ENCODE measurements at places on chromosomes 1 and 21. TPM values are rescaled to one million over a fixed set of nuclear protein-coding genes. Genes with fewer than 3 reads are reported as not detected.

DNA sequence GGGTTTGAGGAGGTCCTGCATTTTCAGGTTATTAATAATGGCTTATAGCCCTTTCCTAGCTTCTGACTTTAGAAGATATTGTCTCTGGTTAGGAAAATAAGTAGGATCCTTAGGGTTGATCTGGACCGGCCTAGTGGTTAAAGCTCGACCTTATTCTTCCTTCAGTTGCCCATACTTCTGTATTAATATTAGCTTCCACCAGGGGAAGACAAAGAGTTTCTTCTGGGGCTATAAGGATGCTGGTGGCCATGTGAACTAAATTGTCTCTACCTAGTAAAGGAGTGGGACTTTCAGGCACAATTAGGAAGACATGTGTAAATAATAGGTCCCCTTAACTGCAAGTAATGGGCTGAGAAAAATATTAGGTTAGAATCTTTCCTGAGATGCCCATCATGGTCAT is 20.6 kb upstream of the FCGR2A start:
- no peak overlapping the region for H3K27ac ChIP-seq
- DNase-seq: no peak
- H3K36me3 ChIP-seq: no peaks in the 10 kb centered on the region
- H3K4me1 ChIP-seq: no peaks in the 10 kb centered on the region
- H3K4me3 ChIP-seq: no peak overlapping the region

DNA sequence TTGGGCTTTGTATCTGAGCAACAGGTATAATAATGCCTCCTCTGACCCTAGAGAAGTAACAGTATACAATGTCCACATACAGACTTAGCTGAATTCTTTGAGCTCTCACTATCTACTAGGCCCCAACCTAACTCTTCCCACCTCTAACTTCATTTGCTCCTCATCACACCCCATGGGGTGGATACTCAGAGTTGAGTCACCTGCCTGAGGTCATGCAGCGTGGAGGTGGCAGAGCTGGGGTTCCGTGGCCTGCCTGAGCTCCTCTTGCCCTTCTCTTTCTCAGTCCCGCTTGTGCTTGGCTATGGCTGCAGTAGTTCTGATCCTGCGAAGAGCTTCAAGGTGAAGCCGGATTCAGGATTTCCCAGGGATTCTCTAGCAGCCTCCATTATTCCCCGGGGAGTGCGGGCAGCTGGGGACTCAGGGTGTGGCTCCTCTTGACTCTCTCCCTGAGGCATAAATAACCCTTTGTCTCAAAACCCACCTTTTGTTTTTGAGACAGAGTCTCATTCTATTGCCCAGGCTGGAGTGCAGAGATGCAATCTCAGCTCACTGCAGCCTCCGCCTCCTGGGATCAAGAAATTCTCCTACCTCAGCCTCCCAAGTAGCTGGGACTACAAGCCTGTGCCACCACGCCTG is 29.9 kb upstream of the ACTL8 start:
- no peaks in the 10 kb centered on the region for H3K4me1 ChIP-seq
- no peaks in the 10 kb centered on the region for H3K36me3 ChIP-seq
- no peak for DNase-seq

DNA sequence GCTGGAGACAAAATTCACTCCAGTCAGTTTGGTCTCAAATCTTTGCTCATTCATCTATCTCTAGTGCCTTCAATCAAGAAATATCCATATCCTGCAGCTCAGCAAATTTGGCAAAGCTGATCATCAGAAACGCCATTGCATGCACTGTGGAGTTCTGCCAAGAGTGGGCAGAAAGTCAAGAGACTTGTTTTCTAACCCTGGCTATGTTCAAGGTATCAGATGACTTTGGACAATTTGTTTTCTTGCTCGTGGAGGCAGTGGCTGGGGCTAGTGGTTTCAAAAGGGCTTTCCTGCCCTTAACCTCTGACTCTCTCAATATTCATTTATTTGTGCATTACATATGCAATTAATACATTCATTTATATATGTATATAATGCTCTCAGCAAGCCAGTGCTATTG is 12.8 kb upstream of the LRRC52 start:
- H3K4me1 ChIP-seq: no peaks in the 10 kb centered on the region
- H3K36me3 ChIP-seq: no peaks in the 10 kb centered on the region
- no peak overlapping the region for H3K4me3 ChIP-seq
- DNase-seq: no peak

GRCh38 chr1:56447823-56448222 is 131.5 kb downstream of the PLPP3 start:
- no peak for DNase-seq
- peaks cover 27% of the 10 kb centered on the region for H3K4me1 ChIP-seq
- H3K27me3 ChIP-seq: no peaks in the 10 kb centered on the region
- no peak overlapping the region for H3K4me3 ChIP-seq
- H3K27ac ChIP-seq: peak overlapping the region; percentile 53
- H3K36me3 ChIP-seq: no peaks in the 10 kb centered on the region

DNA sequence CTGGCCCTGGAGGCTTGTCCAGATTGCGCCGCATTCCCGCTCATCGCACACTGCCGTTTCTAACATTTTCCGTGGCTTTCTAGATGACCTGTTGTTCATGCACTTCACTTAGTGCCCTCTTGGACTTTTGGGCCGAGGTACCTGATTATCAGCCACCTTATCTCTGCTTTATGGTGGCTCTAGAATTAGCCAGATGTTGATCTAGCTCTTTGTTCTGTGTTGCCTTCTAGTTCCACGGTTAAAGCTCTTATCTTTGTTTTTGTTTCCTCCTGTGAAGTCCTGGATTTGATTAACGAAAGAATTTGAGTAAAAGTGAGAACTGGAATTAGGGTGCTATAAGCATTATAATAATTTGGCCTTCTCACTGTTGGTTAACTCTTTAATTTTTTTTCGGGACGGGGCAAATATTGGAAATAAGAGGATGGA is 945 bp downstream of the RNPEP start:
- H3K27ac ChIP-seq: peak overlapping the region; percentile 94
- peak overlapping the region; percentile 100 for H3K4me3 ChIP-seq
- H3K4me1 ChIP-seq: peaks cover 18% of the 10 kb centered on the region
- no peak for DNase-seq
- no peaks in the 10 kb centered on the region for H3K36me3 ChIP-seq

DNA sequence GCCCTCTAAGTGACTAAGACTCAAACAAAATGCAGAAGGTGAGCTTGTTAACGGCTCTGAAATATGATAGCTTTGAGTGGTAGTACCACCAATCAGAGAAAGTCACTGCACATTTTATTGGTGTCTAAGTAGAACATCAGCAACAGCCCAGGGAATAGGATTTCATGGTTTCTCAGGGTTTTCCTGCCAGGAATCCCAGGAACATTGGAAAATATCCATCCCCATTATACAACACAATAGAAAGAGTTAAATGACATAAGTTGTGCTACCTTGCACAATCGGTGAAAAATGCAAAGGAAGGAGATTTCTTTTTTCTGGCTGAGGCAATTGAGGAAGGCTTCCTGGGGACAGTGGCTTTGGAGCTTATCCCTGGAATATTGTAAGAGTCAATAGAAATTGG is 283.1 kb downstream of the HLX start:
- no peak overlapping the region for H3K27ac ChIP-seq
- H3K27me3 ChIP-seq: no peaks in the 10 kb centered on the region
- H3K4me1 ChIP-seq: peaks cover 9% of the 10 kb centered on the region
- no peak overlapping the region for H3K4me3 ChIP-seq

- DNase-seq: no peak
- H3K27ac ChIP-seq: no peak overlapping the region
- no peaks in the 10 kb centered on the region for H3K36me3 ChIP-seq
- no peaks in the 10 kb centered on the region for H3K27me3 ChIP-seq
- H3K4me3 ChIP-seq: no peak overlapping the region
These were observed 104.4 kb upstream of the TIAM1 start for GRCh38 chr21:31448496-31448895.

SPRR2F gene
- total RNA-seq: not detected

GJA8 gene
- not detected for total RNA-seq

MMEL1 gene
- total RNA-seq: 3.4 TPM
